Fibroblast of skin of back (primary cell): ENCODE measurements at places on chromosomes 6 and 20.
A peak's percentile ranks its signal among the peaks of the same experiment; 100 is the strongest.

- no peak for DNase-seq
Observed at GRCh38 chr6:41519305-41519744, 26.9 kb upstream of the FOXP4 start.

- peak; percentile 86 for DNase-seq
Observed at GRCh38 chr6:135146162-135146934, 34.8 kb upstream of the MYB start.

DNA sequence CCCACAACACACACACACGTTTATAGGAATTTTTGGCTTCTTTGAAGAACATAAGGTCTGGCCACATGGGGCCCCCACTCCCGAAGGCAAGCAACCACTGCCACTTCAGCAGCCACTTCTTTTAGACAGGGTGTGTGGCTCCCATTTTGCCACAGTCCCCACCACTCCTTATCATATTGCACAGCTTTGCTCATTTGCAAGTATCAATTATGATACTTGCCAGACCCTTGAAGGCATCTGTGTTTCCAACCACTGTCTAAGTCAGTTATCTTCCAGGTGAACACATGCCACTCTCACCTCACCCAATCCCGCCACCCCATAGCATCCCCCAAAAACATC is 73.1 kb downstream of the NOL4L start:
- DNase-seq: no peak

- DNase-seq: no peak
Observed at GRCh38 chr6:3571250-3571681, 114.4 kb upstream of the SLC22A23 start.

GRCh38 chr6:44415873-44416502 is 28.5 kb downstream of the CDC5L start:
- DNase-seq: peak; percentile 46
